ENCODE measurements at places on chromosomes 4 and X.
A peak's percentile ranks its signal among the peaks of the same experiment; 100 is the strongest.

DNA sequence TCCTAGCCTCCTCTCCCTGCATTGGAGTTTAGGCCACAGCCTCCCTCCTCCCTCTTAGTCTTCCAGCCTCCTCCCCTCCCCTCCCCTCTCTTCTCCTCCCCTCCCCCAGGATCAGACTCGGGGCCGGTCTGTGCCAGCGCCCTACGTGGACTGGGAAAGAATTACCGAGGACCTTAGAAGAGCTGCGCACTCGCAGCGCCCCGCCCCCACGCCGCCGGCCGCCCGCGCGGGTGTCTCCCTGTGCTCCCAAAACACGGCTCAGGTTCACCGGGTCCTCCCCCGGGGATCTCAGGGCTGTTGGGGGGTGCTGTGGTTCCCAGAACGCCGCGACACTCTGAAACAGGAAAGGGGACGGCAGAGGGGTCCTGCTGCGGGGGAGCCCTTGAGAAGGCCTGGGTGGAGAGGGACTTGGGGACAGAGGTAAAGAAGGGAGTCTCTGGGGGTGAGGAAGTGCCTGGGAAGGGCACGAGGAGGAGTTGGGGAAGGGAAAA lies 122.3 kb upstream of the TBL1X start:
- peak; percentile 69 for DNase-seq

DNA sequence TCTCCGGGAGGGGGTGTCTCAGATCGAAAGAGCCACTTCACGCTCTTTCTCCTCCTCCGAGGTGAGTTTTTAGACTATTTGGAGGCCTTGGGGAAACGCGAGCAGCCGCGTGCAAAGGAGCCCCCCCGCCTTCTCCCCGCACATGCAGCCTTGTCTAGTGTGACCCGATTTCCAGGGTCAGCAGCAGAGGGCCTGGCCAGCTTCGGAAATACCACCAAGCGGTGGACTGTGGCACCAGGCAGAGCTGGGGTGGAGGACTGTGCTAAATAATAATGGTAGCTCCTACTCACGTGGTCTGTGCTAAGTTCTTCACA lies 79.3 kb upstream of the BCOR start:
- DNase-seq, result no peak

DNA sequence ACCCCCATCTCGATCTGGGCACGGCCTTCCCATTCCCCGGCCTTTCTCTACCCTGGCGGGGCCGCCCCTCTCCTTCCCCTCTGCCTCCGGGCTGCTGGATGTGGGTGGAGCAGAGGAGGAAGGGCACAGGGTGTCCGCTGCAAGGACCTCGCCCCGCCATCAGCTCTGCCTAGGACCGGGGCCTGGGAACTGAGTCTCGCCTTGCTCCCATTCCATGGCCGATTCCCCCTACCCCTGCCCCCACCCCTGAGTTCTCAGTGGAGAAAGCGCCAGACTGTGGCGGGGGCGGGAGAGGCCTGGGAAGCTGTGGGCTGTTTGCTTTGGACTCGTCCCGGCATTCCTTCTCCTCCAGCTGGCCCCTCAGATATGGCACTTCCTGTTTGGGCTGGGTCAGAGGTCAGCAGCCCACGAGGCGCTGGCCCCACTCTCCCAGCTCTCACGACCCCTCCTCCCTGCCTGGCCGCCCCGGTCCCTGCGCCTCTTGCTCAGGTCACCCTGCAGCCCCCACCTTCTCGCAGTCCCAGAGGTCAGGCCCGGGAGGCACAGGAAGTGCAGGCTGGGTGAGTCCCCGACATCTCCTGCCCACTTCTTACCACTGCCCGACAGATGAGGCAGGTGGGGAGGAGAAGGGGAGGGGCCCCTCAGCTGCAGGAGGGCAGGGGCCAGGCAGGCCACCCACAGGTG lies 6.4 kb upstream of the BGN start:
- DNase-seq, result no peak

GRCh38 chr4:17854036-17854435 lies 43.3 kb downstream of the NCAPG start:
- DNase-seq, result no peak

- DNase-seq, result no peak
Measured at GRCh38 chr4:120733968-120734367, 188.6 kb downstream of the PRDM5 start.

- DNase-seq, result no peak
Measured at GRCh38 chrX:5163663-5164062, 1065.0 kb downstream of the NLGN4X start.

DNA sequence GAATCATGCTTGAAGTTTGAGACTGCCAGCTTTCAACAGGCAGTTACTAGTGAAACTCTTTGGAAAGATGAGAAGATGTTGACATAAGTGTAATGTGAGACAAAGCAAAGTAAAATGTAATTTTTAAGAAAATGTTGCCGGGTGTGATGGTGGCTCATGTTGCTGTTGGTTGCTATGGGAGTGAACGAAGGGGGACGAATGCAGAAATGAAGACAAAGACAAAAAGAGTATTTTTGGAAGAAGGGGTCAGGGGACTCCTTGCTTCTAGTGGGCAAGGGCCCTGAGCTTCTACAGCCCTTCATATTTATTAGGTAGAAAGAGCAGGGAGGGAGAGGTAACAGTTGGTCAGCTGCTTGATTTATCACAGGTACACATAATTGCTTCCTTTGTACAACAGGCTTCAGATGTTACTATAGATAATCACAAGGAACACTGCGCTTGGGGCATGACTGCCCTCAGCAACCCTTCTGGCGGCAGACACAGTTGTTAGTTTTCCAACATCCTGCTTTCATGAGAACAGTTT lies 11.9 kb upstream of the UGDH start:
- peak; percentile 5 for DNase-seq

DNA sequence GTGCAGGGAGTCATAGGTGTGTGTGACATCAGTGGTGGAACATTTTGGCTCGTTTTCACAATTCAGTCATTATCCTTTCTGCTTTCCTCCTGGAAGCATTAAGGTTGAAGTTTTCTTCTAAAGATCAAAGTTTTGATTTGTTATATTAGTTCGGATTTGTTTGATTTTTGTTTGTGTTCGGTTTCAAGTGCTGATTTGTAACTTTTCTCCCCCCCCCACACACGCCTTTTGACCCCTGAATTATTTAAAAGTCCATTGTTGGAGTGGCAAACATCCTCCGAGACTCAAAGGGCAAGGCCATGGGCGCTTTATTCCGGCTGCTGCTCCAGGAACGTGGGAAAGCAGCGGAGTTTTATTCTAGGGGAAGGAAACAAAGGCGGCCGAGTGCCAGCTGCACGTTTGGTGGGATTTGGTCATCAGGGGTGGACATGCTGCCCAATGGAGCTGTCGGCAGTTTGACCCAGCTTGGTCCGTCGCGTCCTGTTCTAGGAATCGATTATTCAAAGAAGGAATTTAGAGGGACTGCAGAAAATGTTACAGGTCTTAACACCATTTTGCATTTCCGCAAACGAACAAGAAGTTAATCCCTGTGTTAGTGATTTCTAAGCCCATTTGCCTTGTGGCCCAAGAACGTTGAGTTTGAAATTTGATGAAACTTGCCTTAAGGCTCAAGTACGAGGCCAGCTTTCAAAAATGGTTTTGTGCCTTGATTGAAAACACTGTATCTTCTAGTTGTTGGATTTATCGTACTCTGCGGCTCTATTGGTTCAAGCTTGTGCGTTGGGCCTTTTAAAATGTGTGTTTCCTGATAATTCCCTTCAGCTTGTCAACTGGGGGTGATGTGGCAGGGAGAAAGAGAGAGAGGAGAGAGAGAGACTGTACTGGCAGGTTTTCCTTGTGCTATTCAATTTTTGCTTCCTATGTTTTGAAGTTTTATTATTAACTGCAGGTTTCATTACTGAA lies 565 bp upstream of the ZNF41 start:
- DNase-seq, result no peak

DNA sequence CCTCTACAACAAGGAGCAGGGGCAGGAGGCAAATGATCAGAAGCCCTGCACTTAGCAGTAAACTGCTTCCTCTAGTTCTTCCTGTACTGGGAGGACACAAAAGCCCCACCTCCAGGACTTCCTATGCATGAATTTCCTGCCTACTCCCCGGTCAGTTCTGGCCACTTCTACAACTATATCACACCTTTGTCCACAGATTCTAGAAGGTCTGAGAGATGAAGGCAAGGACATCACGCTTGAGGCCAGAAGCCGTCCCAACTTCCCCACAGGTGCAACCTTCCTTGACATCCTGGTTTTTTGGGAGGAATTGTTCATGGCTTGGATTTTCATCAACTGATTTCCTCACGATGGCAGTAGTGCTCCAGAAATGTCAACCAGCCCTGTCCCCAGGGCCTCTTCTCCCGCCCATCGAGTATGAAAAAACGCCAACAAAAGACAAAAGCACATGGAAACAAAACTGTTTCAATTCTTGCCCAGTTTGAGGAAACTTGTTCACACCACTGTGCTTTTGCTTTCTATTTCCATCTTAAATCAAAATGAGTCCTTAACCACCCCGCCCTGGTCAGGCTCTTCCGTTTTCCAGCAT lies 206.5 kb upstream of the STK26 start:
- DNase-seq, result no peak

GRCh38 chr4:76384052-76384451 lies 36.9 kb downstream of the CCDC158 start:
- no peak for DNase-seq

DNA sequence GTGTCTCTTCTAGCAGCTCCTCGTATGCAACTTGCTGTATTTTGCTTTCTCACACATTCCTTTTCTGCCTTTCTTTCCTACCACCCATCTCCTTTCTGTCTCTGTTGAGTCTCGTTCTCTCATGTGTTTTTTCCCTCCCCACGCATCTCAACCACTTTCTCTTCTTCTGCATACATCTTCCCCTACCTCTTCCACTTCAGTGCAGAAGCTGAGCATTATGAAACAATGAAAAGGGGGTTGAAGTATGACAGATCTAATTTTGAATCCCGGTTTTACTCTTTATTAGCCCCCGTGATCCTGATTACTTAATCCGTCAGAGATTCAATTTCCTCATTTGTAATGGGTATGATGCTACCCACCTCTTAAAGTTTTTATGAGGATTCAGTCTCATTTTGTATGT lies 7.3 kb downstream of the FAM241A start:
- no peak for DNase-seq
